ENCODE measurements at places on chromosomes 7 and 10.

DNA sequence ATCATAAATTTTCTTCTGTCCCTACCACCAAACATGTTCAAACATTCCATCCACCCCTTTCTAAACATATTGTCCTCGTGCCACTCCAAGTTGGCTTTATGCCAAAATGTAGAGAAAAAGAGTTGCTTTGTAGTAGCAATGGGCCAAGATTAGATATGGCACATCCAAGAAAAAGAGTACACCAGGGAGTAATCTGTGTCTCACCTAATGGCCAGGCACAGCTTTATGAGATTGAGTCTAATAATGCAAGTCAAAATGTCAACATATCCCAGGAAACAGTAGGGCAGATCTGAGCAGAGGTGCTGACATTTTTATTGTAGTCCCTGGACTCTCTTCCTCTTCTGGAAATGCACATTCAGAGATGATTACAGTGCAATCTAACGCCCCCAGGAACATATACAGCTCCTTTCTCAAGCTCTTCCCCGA lies 5.7 kb upstream of the OR6V1 start:
- no peak for DNase-seq

- no peak for DNase-seq
Observed at GRCh38 chr7:19709249-19709578, 377 bp upstream of the POLR1F start.

- DNase-seq: no peak
Observed at GRCh38 chr10:93435621-93436397, 46.3 kb downstream of the MYOF start.

DNA sequence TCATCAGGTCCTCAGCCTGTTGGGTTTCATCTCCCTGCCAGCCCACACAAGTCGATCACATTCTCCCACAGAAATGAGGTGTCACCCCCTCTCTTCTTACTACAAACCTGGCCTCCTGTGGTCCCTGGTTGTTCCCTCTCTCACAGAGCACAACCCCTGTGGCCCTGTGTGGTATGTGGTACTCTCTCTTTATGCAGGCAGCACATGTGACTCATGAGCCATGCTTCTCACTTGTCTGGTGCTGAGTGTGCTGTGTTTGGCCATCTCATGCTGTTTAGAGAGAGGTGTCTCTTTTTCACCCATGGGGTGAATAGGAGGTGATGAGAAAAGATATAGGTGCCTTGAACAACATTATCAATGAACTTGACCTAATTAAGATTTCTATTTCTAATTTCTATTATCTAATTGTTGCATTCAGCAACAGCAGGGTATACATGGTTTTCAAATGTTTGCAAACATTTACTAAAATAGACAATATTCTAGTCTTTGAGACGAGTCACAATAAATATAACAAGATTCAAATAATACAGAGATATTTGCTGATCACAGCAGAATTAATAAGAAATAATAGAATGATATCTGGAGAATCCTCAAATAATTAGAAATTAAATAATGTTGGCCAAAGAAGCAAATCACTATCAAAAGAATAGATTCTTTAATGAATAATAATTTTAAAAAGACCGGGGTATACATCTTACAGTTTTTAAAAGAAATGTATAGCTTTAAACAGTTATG lies 633.8 kb upstream of the IGFBP3 start:
- DNase-seq: no peak

DNA sequence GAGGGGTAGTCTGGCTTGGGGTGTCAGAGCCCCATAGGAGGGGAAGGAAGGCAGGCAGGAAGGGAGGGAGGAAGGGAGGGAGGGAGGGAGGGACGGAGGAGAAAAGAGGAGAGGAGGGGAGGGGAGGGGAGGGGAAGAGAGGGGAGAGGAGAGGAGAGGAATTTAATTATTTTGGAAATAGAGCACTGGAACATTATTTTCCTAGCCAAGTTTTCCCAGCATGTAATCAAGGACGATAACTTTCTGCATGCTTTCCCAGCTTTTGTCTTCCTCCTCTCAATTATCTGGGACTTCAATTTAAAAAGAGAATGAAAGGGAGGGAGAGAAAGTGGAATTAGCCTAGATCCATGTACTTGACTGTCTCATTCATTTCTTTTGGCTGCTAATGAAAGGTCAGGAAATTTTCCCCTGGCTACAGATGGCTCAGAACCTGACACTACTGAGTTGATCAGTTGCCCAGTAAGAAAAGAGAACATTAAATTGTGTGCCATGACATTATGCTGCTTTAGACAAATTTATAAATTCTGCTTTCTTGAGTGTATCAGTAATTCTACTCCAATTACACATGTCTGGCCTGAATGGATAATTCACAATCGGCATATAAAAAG lies 148.8 kb downstream of the LRRC4 start:
- DNase-seq: no peak

DNA sequence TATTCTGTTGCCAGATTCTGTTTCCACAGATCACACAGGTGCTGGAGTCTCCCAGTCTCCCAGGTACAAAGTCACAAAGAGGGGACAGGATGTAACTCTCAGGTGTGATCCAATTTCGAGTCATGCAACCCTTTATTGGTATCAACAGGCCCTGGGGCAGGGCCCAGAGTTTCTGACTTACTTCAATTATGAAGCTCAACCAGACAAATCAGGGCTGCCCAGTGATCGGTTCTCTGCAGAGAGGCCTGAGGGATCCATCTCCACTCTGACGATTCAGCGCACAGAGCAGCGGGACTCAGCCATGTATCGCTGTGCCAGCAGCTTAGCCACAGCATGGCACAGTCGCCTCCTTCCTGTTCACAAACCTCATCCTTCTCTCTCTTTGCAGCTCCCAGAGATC lies 237.5 kb upstream of the PRSS1 start:
- no peak for DNase-seq

- DNase-seq: no peak
Observed at GRCh38 chr10:43861966-43862751, 213.5 kb upstream of the ZNF32 start.

- no peak for DNase-seq
Observed at GRCh38 chr7:158536871-158537515, 50.6 kb downstream of the PTPRN2 start.

- no peak for DNase-seq
Observed at GRCh38 chr7:150685219-150686029, at the start of gene GIMAP2. TSS of gene GIMAP2 (plus strand) at chr7:150685706. CDS start at chr7:150687060, 1,354 bp downstream.

GRCh38 chr7:11742496-11742895 lies 89.5 kb downstream of the THSD7A start:
- DNase-seq: no peak

GRCh38 chr7:145123502-145123901 lies 287.6 kb upstream of the TPK1 start:
- DNase-seq: no peak
